T-helper 1 cell (primary cell): ENCODE measurements at places on chromosomes 5 and 9.

DNA sequence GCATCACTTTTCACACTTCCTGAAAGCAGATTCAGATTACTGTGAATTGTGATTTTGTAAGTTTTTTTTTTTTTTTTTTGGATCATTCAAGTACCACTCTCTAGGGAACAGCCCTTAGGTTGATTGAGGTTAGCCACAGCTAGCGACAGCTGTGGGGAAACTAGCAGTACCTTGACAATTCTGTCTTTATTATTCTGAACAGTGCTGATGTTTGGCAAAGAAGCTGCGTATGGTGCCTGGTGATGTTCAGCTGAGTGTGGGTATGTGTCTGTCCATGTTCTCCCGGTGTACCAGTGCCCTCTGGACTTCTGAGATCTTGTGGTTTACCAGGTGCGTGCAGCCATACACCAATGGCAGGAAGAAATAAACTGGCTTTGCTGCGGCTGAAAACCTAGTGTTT is 117.3 kb upstream of the PLPPR1 start:
- no peak for DNase-seq

GRCh38 chr5:91072881-91073280 is 310.2 kb downstream of the ARRDC3 start:
- no peak for DNase-seq

GRCh38 chr9:89532944-89533343 is 35.0 kb upstream of the SEMA4D start:
- no peak for DNase-seq

DNA sequence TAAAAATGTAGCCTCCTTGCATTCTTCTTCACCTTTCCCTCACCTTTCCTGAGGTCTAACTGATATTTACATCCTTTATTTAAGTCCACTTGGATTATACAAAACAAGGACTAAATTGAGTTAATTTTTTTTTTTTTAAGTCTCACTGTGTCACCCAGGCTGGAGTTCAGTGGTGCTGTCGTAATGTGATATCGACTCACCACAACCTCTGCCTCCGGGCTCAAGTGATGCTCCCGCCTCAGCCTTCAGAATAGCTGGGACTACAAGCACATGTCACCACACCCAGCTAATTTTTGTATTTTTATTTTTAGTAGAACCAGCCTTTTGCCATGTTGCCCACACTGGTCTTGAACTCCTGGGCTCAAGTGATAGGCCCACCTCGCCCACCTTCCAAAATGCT is 195.3 kb downstream of the BNC2 start:
- DNase-seq = no peak

DNA sequence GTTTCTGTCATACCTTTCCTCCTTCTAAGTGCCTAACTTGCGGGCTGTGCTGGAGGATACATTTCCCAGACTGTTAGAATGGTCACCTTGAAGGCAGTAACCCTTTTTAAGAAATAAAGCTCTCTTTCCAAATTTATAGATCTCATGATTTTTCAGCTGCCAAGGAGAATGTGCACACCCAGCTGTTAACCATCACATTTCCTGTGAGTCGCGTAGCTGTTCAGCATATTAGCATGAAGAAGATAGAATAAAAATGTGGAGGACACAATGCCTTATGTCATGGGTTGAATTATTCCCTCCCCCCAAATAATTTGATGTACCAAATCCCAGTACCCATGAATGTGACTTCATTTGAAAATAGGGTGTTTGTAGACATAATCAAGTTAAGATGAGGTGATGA is 729.4 kb downstream of the MTRR start:
- DNase-seq = no peak
